ENCODE measurements at places on chromosomes 1 and 21.

- DNase-seq: no peak
- H3K27ac ChIP-seq: no peak overlapping the region
- no peak overlapping the region for H3K4me3 ChIP-seq
- no peaks in the 10 kb centered on the region for H3K36me3 ChIP-seq
Observed at GRCh38 chr1:236514703-236515442, 8.9 kb upstream of the LGALS8 start.

DNA sequence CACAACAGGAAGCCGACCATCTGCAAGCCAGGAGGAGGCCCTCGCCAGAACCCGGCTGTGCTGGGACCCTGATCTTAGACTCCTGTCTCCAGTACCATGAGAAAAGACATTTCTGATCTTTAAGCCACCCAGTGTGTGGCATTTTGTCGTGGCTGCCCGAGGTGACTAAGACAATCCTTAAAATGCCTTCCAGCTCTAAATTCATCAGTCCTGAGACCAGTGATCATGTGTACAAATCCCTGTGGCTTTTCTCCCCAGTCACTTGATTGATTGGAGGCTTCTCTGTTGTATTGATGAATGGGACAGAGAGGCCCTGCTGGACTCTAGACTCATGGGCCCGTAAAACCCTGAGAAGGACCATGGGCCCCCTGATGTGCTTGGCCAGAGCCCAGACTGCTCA is 36.1 kb downstream of the B3GALT5 start:
- no peaks in the 10 kb centered on the region for H3K4me1 ChIP-seq
- H3K27me3 ChIP-seq: no peaks in the 10 kb centered on the region
- H3K36me3 ChIP-seq: no peaks in the 10 kb centered on the region
- H3K4me3 ChIP-seq: no peak overlapping the region
- no peak for DNase-seq

GRCh38 chr1:81799939-81800694 is 617 bp upstream of the ADGRL2 start:
- no peaks in the 10 kb centered on the region for H3K36me3 ChIP-seq
- DNase-seq: no peak
- peak overlapping the region; percentile 94 for H3K27ac ChIP-seq
- H3K4me3 ChIP-seq: peak overlapping the region; percentile 91
- peaks cover 22% of the 10 kb centered on the region for H3K4me1 ChIP-seq

- no peaks in the 10 kb centered on the region for H3K4me1 ChIP-seq
- DNase-seq: peak; percentile 68
- H3K27ac ChIP-seq: no peak overlapping the region
- no peak overlapping the region for H3K4me3 ChIP-seq
- no peaks in the 10 kb centered on the region for H3K36me3 ChIP-seq
Observed at GRCh38 chr1:33188572-33189275, 6.9 kb upstream of the TRIM62 start.

DNA sequence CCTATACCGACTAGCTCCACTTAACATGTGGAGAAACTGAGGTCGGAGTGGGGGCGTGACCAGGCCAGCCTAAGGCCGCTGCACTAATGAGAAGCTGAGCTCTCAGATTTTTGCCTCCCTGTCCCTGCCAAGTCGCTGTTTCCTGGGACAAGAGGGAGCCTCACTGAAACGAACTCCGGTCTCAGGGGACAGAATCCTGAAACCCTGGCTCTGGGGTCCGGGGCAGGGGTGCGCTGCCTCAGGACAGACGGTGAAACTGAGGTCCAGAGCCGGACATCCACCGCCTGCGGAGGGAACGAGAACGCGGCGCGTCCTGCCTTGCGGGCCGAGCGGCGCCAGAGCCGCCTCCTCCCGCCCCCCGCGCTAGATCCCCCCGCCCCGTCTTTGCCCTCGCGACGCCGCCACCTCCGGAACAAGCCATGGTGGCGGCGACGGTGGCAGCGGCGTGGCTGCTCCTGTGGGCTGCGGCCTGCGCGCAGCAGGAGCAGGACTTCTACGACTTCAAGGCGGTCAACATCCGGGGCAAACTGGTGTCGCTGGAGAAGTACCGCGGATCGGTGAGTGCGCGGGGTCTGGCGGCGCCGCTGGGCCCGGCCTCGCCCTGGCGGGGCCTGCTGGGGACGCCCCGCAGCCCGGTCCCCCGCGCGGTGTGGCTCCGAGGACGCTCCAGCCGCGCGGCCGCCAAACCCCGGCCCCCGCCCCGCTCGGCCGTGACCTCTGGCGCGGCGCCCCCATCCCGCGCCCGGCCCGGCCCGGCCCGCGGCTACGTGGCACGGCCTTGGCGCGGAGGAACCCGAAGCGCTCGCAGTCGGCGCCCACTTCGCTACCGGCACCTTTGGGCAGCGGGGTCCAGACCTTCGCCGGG is at the start of gene GPX7:
GPX7 (plus strand) TSS at position 381 of the 865 bp plus-strand sequence; CDS start at position 420, 39 bp downstream.
- no peak for DNase-seq
- H3K4me1 ChIP-seq: peaks cover 37% of the 10 kb centered on the region
- peak within 1 kb of the TSS; percentile 87 for H3K27ac ChIP-seq

GRCh38 chr1:207014728-207015127 is 17.8 kb downstream of the C1orf116 start:
- no peak for DNase-seq
- no peaks in the 10 kb centered on the region for H3K36me3 ChIP-seq
- no peaks in the 10 kb centered on the region for H3K27me3 ChIP-seq
- no peak overlapping the region for H3K27ac ChIP-seq
- H3K4me1 ChIP-seq: no peaks in the 10 kb centered on the region

GRCh38 chr1:211318576-211319280 is 7.9 kb upstream of the TRAF5 start:
- no peaks in the 10 kb centered on the region for H3K27me3 ChIP-seq

All from esophagus muscularis mucosa (tissue), 4 donors.